ENCODE measurements at places on chromosomes 1 and 21. TPM values are rescaled to one million over a fixed set of nuclear protein-coding genes. Genes with fewer than 3 reads are reported as not detected.

DNA sequence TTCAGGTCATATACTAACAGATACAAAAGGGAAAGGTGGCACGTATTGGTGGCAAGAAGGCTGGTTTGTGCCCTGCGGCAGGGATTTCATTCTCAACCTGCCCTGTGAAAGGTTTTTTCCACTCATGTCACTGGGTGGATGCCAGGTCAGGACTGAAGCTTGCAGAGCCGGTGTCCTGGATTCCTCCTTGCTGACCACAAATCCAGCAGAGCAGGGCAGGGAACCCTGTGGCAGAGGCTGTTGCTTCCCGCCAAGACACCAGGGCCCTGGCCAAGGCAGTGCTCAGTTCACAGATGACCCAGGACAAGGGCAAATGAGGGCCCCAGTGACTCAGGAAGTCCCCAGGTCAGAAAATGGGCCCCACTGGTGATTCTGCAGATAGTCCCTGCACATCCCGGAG is 16.4 kb downstream of the BSND start:
- no peak for DNase-seq
- H3K4me3 ChIP-seq = no peak overlapping the region
- no peaks in the 10 kb centered on the region for H3K36me3 ChIP-seq
- H3K27ac ChIP-seq = no peak overlapping the region
- H3K4me1 ChIP-seq = no peaks in the 10 kb centered on the region

- no peaks in the 10 kb centered on the region for H3K27me3 ChIP-seq
- H3K36me3 ChIP-seq = peaks cover 58% of the 10 kb centered on the region
- H3K4me1 ChIP-seq = peaks cover 26% of the 10 kb centered on the region
- no peak for DNase-seq
- no peak overlapping the region for H3K27ac ChIP-seq
Observed at GRCh38 chr1:155962599-155963211, 15.6 kb downstream of the ARHGEF2 start.

- H3K4me3 ChIP-seq = no peak overlapping the region
- H3K36me3 ChIP-seq = no peaks in the 10 kb centered on the region
- no peak for DNase-seq
- H3K4me1 ChIP-seq = no peaks in the 10 kb centered on the region
- no peaks in the 10 kb centered on the region for H3K27me3 ChIP-seq
Observed at GRCh38 chr1:176766779-176767178, 303.8 kb downstream of the PAPPA2 start.

- H3K36me3 ChIP-seq = peaks cover 20% of the 10 kb centered on the region
- H3K27me3 ChIP-seq = no peaks in the 10 kb centered on the region
- H3K4me1 ChIP-seq = peaks cover 48% of the 10 kb centered on the region
- H3K4me3 ChIP-seq = peak within 1 kb of the TSS; percentile 98
Observed at GRCh38 chr1:112619518-112620376, at the start of gene CAPZA1. TSS of gene CAPZA1 (plus strand) at chr1:112619832. CDS start at chr1:112619845, 13 bp downstream.

DNA sequence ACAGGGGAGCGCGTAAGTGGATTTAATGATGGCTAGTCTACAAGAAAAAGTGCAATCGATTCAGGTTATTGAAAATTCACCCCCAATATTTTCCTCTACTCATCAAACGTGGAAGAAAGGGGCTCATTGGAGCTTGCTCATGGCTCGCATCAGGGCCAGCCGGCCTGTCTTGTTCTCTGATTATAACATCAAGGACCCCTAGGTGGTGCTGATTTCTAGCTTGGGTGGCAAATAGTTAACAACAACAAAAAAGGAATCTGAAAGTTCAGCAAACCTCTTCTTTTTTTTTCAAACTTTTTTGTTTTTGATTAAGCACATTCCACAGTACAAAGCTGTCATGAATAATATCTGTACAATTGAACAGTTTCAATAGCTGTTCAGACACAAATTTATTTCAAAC is 35.8 kb upstream of the SOD1 start:
- H3K4me3 ChIP-seq = no peak overlapping the region
- H3K36me3 ChIP-seq = no peaks in the 10 kb centered on the region
- H3K27me3 ChIP-seq = peaks cover 3% of the 10 kb centered on the region
- no peak overlapping the region for H3K27ac ChIP-seq
- no peak for DNase-seq
- H3K4me1 ChIP-seq = peaks cover 14% of the 10 kb centered on the region

DNA sequence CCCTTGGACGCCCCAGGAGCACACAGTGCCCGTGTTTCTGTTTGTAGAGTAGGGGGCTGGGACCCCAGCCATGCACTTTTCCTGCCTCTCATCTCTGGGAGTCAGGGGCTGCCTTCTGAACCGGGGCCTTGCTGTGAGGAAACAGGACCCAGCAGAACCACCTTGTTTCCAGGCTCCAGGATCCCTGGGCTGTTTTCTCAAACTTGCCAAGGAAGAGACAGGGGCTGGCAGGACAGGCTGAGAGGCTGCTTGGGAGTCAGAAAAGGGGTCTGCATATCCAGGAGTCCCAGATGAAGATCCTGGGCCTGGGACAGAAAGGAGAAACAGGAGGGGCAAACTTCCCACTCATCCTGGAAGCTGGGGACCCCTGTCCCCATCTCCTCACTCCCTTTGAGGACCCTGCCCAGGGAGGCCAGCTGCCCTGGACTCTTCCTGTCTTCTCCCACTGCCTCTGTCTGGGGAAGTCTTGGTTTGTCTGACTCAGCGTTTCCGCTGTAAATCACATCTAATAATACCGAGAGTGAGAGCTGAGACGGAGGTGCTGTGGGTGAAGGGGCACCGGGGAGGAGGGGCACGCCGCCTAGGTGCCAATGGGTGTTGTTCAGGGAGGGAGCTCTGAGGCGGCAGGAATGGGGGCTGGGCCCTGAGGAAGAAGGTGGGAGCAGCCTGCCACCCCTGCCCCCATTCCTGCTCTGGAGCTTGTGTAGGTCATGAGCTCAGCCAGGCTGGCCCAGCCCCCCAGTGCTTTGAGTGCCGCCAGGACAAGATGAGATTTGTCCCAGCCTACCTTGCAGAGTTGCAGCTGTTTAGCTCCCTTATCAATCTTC is 16.7 kb downstream of the POU3F1 start:
- H3K27me3 ChIP-seq = peaks cover 2% of the 10 kb centered on the region
- H3K4me1 ChIP-seq = peaks cover 61% of the 10 kb centered on the region
- DNase-seq = peak; percentile 42
- H3K27ac ChIP-seq = peak overlapping the region; percentile 90

DNA sequence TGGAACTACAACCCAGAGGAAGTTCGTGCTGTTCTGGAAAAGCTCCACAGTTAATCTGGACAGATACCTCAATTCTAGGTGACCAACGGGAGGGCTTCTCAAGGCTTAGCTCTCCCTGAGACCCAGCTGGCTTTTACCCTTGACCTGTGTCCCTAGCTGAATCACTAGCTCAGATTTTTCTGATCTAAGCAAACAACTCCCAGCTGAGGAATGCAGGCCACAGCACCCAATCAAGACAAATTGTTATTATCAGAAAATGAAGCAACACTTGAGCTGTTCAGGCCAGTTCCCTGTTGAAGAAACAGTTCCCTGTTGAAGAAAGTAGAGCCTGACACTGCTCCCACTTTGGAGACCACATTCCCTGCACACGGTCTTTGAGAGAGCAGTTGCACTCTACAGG is 16.0 kb downstream of the DIO1 start:
- DNase-seq = no peak
- no peak overlapping the region for H3K4me3 ChIP-seq
- no peaks in the 10 kb centered on the region for H3K27me3 ChIP-seq

GRCh38 chr1:10745886-10746455 is 50.5 kb downstream of the CASZ1 start:
- H3K27me3 ChIP-seq = peaks cover 8% of the 10 kb centered on the region
- no peaks in the 10 kb centered on the region for H3K4me1 ChIP-seq
- H3K4me3 ChIP-seq = no peak overlapping the region
- no peak for DNase-seq
- H3K36me3 ChIP-seq = no peaks in the 10 kb centered on the region
- no peak overlapping the region for H3K27ac ChIP-seq

GRCh38 chr1:115332813-115333608 is 5.0 kb downstream of the NGF start:
- no peaks in the 10 kb centered on the region for H3K4me1 ChIP-seq
- no peaks in the 10 kb centered on the region for H3K36me3 ChIP-seq
- H3K27me3 ChIP-seq = peaks cover 15% of the 10 kb centered on the region
- no peak overlapping the region for H3K4me3 ChIP-seq
- H3K27ac ChIP-seq = no peak overlapping the region

- H3K27me3 ChIP-seq = no peaks in the 10 kb centered on the region
- no peak for DNase-seq
- H3K4me1 ChIP-seq = no peaks in the 10 kb centered on the region
- H3K4me3 ChIP-seq = no peak overlapping the region
Observed at GRCh38 chr1:188240772-188241406, 1412.1 kb downstream of the PLA2G4A start.

Gene FBXO2
- total RNA-seq = 0.60 TPM

Gene PIGR
- not detected for total RNA-seq

Gene LAMC1
- 0.49 TPM for total RNA-seq

Gene HHIPL2
- total RNA-seq = 0.16 TPM

Gene GJA8
- total RNA-seq = not detected

Gene VANGL1
- 9.9 TPM for total RNA-seq

Gene C1orf94
- not detected for total RNA-seq

Gene SIK1
- 5.5 TPM for total RNA-seq

Gene TFF2
- not detected for total RNA-seq

Data from activated T-helper 1 cell treated with anti-CD3 and anti-CD28 coated beads, Interleukin-12 subunit alpha, Interleukin-12 subunit beta, Interleukin-2, Interleukin-4 antibody, amounts not matched to agents 30 ng/mL and 10 ng/mL and 1 ng/mL, durations not matched to agents 14 hours and 24 hours and 36 hours (primary cell).